ENCODE measurements at places on chromosomes 3 and 15.

DNA sequence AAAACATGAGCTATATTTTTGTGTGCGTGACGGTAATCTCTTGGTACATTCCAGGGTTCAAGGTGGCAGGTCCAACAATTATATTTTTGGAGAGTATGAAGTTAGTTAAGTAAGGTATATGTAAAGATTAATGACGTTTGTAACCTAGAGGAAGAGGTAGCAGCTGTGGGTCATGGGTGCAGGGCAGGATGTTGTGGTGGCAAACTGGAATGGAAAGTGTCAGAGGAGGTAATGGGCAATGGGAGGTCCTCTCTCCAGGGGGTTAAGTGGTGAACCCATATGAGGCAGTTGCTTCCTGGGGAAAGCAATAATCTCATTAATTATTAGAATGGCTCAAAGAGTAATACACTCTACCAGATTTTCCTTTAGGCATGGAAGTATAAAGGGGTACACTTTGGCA, 1.0 kb upstream of the CD200R1L start:
- DNase-seq: no peak

GRCh38 chr3:36678216-36679013, 85.9 kb downstream of the DCLK3 start:
- DNase-seq: no peak

GRCh38 chr3:100316641-100317069, 17.9 kb upstream of the NIT2 start:
- DNase-seq: no peak

DNA sequence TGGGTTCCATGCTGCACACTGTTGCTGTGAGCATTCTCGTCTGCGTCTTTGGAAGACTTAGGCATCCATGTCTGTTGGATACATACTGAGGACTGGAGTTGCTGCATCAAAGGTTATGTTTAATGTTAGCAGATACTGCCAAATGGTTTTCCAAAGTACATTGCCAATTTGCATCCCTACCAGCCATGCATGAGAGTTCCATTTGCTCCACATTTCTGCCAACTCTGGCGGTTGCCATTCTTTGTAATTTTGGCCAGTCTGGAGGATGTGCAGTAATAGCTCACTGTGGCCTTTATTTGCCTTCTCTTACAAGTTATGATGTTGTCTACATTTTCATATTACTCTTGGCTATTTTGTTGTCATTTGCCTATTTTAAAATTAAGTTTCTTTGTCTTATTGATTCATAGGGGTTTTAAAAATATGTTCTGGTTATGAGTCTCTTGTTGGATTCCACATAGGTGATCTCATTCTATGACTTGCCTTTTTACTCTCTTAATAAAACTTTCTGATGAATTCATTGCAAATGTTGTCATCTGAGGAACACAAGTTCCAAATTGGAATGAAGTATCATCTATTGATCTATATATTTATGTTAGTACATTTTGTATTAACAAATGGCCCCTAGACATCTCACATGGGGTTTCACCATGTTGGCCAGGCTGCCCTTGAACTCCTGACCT, 42.1 kb downstream of the FBLN2 start:
- no peak for DNase-seq

- DNase-seq: no peak
Observed at GRCh38 chr3:10952525-10952924, 40.0 kb upstream of the SLC6A1 start.

DNA sequence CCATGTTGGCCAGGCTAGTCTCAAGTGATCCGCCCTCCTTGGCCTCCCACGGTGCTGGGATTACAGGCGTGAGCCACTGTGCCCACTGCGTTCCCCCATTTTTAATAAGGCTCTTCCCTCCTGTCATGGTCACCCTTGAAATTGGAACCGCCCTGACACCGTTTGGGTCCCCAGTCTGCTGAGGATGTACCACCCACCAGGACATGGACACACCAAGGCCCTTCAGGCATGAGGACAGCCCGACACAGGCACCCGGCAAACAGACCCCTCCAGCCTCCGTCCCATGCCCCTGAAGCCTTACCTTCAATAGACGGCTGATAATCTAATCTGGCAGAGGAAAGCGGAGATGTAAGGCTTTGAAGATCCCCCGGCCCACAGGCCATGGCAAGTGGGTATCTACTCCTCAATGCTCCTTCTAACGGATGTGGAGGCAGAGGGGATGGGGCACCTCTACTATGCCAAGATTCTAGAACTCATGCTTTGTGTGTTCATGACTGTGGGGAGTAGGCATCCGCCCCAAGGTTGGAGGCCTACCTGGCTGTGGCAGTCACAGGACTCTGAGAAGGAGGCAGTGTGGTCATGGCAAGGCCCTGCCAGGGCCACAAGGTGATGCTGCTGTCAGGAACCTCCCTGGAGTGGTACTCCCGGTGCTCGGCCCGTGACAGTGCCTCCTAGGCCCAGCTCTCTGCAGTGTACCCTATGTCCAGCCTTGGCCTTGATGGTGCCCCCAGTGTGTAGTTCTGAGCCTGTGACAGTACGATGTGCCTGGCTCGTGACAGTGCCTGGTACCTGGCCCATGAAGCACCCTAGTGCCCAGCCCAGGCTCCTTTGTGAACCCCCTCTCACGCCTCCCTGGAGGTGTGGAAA, 18.6 kb upstream of the PRSS50 start:
- DNase-seq: no peak

DNA sequence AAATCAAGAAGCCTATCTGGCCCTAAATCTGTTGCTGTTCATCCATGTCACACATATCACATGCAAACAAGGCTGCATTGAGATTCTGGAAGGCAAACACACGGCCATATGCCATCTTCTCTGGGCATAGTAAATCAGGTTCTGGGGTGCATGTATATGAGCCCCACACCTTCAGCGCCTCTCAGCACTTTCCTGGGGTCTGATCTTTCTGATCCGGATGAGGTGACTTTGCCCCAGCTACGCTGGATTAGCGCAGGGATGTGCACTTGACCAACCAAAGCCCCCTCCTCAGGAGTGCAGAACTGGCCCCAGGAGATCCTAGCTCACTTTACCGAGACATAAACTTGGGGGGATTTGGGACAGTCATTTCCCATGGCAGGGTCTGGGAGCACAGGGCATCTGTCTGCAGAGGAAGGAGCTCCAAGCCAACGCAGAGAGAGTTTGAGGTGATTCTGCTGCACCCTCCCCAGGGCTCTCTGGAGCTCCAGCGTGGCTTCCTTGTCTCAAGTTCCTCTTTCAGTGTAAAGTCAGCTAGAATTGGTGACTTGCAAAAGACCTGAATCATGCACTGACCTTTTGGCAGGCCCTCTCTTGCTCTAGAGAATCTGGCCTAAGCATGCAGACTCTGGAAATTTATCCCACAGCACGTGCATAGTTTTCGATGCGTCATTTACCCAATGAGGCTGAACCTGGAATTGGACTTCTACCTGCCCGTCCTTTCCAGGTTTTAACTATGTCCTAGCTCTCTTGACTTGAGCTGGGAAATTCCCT, 63.5 kb upstream of the KLF13 start:
- DNase-seq: no peak

DNA sequence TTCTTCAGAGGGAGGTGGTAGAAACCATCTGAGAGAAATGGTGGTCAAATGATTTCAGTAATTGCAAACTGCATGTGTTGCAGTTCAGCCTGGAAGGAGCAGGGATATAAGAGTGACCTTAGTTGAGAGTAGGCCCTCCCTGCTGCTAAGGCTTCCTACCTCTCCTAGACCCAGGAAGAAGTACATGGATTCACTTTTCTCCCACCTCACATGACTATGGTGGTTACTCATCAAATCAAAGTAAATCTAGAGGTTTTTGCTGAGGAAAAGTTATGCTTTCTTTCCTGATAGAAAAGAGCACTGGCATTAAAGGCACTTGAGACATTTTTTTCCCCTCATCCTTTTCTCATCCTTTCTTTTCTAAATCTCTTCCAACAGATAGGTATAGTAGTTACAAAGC, 43.2 kb upstream of the LEKR1 start:
- no peak for DNase-seq
